ENCODE measurements at places on chromosomes 2 and 18.

DNA sequence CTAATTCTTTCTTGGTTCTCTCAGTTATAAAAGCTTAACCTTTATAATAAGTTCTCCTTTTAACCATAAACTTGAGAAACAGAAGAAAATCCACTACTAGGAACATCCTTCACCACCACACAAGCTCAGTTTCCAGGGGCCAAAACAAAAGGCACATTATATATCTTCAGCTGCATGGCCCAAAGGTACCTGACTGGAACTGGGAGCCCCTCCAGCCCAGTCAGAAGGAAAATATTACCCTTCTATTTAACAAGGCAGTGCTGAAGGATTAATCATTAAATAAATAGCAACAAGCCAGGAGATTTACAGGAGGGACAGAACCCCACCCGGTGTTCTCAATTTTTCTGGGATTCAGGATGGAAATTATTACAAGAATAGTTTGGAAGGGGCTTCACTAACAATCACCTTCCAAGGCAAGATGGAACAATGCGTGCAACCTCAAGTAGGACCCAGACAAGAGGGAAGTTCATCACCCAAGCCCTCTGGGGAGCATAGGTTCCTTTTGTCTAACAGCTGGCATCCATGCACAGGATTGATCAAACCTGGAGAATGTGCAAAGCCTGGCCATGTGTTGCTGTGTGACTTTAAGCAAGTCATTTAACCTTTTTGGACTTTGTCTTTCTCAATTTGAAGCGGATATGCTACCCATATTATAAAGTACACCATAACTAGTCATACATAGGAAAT is 159.6 kb upstream of the SETBP1 start:
- no peak for DNase-seq

- no peak for DNase-seq
Observed at GRCh38 chr2:212905640-212906201, 245.7 kb downstream of the IKZF2 start.

DNA sequence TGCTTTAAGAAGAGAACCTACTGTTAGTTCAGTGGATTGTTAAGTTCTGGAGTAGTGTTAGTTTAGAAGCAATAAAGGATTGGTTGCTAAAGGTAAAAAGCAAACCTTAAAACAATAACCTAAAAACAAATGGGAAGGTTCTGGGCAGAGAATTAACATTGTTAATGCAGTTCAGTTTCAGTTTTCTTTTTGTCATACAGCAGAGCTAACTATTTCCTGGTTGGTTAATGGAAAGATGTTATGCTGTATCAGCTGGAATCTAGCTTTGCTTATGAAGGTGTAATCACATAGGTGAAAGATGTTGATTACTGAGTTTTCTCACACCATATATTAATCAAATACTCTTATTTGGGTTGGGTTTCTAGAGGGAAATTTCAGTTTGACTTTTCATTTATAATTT is 23.8 kb downstream of the SMAD4 start:
- DNase-seq: no peak

DNA sequence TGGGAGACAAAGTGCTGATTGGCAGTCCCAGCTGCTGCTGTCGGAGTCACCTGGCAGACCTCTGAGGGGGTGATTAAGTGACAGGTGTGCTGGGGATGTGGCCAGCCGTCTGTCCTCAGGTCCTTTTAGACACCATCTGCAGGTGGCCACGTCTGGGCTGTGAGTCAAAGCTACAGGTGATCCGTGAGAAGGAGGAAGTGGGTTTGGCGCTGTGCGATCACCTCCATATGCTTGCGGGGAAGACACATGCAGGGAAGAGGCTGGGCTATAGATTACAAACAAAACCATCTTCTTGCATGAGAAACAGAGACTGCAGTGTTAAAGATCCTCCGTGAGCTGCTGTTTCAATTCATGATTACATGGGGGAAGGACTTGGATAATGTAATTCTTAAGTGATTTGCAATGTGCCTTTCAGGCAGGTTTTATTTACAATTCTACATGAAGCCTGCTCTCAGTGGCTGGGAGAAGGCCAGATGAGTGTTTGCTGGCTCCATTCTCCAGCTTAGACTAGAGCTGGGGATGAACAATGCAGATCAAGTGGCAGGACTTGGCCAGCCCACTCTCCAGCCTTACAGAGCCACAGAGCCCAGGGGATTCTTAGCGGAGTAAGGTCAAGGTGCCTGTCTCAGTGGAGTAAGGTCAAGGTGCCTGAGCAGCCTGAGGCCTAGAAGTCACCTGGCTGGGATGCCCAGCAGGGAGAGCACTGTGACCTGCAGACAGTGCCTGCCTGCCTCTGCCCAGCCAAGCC is 87.8 kb downstream of the LYPD1 start:
- DNase-seq: no peak

- no peak for DNase-seq
Observed at GRCh38 chr2:173896755-173897154, 68.4 kb downstream of the SP3 start.

DNA sequence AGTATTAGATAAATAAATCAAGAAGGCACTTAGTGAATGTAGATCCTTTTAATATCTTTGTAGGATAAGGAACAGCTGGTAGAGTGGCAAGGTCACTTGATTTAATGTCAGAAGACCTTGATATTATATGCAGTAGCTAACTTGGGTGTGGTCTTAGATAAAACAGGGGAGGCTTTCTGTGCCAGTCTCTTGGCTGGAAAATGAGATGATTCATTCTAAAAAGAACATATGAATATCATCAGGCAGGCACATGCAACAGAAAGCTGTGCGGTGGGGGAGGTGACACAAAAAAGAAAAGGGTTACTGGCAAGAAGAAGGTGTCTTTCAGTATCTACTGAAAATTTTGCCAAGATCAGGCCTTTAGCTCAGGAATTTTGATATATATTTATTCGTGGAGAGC is 931.7 kb upstream of the CELF4 start:
- DNase-seq: no peak

- DNase-seq: no peak
Observed at GRCh38 chr18:56286775-56287325, 351.5 kb downstream of the TXNL1 start.

DNA sequence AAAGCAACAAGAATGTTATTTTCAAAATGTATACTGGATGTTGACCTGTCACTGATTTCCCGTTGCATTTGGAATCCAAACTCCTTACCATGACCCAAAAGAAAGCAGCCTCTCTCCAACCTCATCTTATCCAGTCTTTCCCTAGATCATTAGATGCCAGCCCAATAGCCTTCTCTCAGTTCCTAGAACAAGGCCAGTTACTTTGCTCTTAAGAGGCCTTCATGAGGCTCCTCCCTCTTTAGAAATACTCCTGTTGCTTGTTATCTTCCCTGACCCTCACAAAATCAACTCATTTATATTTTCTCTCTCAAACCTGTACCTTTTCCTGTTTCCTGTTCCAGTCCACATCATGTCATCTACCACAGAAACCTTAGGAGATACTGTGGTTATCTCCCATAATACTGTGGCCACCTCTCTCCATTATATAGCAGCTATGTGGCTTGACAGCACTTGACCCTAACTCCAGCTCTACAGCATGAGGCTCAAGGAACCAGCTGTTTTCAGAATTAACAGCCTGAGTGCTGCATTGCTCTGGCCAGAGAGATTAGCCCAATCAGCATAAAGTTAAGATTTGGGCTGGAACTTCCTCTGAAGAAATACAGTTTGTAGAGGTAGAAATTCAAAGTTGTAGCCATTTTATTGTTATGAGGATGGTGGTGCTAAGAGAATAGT is 22.8 kb downstream of the SRBD1 start:
- DNase-seq: no peak

- DNase-seq: no peak
Observed at GRCh38 chr18:58862851-58863538, 1.7 kb upstream of the ZNF532 start.

DNA sequence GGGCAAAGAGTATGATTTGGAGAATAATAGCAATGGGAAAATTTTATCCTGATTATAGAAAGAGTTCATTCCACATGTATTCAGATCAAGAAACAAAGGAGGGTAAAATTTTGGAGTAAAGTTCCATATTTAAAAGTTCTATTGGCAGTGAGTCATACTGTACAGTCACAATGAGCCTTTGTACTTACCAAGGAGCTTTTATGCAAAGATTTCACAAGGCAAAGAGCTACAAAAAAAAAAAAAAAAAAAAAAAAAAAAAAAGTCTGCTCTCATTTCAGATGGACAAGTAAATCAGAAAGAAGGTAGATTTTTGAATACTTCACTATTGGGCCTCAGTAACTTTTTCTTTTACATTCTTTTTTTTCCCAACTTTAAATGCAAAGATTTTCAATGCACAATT is 1802.2 kb upstream of the PIK3C3 start:
- DNase-seq: no peak

DNA sequence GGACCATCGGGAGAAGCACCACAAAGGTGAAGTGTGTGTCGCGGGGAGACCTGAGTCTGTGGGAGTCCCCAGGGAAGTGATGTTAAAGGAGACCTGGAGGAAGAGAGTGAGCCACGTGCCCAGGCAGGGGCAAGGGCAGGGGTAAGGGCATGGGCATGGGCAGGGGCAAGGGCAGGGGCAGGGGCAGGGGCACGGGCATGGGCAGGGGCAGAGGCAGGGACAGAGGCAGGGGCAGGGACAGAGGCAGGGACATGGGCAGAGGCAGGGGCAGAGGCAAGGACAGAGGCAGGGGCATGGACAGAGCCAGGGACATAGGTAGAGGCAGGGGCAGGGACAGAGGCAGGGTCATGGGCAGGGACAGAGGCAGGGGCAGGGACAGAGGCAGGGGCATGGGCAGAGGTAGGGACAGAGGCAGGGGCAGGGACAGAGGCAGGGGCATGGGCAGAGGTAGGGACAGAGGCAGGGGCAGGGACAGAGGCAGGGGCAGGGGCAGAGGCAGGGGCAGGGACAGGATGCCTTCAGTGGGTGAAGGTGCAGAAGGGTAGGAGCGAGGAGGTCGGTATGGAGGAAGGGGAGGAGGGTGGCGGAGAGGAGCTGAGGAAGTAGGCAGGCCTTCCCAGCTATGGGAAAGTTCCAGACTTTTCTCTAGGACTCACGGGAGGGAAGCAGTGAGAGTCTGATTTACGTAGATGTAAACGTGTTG is 33.3 kb downstream of the NTSR2 start:
- no peak for DNase-seq

DNA sequence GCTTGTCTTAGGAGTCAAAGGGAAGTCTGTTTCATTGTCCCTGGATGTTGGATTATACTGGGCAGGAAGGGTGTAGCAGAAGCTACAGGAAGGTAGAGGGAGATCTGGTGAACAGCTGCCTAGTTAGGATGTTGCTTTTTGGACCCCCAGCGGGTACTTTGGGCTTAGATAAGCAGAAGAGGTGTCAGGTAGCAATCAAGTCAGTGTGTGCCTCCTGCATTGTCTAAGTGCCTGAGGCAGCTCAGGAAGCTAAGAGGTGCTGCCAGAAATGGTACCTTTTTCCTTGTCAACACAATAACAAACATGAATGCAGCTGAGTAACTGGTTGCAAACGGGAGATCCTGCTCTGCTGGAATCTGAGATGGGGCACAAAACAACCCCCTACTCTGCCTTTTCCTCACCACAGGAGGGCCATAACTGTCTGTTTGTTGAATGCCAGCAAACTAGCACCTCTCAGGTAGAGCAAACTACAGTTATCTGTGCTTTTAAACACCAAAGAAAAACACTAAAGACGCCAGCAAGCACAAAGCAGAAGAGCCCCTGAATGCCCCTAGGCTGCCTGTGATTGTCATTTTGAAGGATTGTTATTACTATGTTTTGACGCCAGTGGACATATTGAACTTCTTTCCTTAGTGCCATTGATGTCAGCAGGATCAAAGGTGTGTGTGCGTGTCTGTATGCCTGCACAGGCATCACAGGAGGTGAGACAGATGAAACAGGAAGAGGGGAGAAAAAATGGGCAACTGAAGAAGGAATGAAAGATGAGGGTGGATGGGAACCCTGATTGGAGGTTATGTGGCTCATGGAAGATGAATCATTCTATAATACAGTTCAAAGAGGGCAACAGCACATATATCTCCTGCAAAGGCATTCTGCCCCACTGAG is 151.4 kb downstream of the ETAA1 start:
- DNase-seq: no peak

- DNase-seq: no peak
Observed at GRCh38 chr2:133416146-133416545, 152.1 kb downstream of the NCKAP5 start.

GRCh38 chr2:239746559-239747246 is 278.4 kb downstream of the NDUFA10 start:
- DNase-seq: no peak

DNA sequence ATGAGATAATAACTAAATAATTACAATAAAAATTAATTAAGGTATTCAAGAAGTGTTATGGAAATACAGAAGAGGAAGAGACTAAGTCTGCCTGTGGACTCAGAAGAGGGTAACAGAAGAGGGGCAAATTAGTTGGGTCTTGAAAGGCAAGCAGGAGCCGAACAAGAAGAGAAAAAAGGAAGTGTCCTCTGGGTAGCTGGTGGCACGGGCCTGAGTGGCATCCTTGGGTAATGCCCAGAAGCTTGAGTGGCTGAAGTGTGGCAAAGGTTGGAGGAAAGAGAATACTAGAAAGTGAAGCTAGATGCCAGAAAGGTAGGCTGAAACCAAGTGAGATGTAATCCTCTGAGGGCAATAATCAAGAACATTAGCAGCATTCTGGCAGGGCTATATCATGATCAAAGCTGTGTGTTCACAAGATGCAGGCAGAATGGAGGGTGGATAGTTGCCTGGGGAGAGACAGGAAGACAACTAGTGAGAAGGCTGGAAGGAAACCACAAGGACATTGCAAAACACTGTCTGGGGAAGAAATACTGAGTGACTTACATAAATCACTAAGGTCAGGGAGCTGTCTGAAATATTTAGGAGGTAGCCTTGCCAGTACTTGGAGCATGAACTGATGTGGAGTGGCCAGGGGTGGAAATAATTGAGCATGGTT is 16.2 kb downstream of the DOCK10 start:
- no peak for DNase-seq

- DNase-seq: no peak
Observed at GRCh38 chr2:189536830-189537229, 43.8 kb downstream of the SLC40A1 start.

GRCh38 chr2:46849721-46850556 is 65.7 kb downstream of the MCFD2 start:
- DNase-seq: no peak

DNA sequence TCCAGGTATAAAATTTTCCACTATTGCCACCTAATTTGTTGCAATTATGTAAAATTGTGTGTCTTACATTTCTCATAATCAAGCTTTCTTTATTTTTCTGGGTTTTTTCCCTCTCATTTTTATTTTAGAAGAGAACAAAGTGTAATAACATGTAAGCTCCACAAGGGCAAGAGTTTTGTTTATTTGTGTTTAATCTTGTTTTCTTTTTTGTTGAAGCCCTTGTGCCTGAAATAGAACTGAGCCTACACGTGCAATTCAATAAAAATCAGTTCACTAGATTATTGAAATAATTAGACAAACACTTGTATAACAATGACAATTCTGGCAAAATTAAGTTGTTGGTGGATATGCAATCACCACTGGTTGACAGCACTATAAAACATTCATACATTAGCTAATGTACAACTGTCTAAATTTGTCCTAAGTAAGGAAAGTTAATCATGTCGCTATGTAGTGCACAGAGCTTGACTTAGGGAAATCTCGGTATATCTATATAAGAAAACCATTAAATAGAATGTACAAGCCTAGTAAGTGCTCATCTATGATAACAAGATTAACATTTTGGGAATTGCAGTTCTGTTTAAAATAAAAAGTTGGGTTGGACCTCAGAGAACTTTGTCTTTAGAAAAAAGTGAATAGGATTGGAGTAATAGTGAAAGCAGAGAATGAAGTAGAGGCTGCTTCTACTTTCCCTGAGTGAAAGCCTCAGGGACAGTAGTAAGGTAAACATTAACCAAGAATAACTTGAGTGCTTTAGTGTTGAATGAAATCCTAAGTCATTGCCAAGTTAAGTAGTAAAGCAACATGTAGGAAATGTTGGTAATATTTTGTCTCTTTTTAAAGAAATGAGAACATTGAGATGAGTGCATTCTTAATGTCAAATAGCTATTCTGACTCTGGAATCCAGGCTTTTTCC is 37.4 kb upstream of the NOL4 start:
- DNase-seq: no peak
